ENCODE measurements at places on chromosomes 16 and 17. TPM values are rescaled to one million over a fixed set of nuclear protein-coding genes. Genes with fewer than 3 reads are reported as not detected.
A peak's percentile ranks its signal among the peaks of the same experiment; 100 is the strongest.

DNA sequence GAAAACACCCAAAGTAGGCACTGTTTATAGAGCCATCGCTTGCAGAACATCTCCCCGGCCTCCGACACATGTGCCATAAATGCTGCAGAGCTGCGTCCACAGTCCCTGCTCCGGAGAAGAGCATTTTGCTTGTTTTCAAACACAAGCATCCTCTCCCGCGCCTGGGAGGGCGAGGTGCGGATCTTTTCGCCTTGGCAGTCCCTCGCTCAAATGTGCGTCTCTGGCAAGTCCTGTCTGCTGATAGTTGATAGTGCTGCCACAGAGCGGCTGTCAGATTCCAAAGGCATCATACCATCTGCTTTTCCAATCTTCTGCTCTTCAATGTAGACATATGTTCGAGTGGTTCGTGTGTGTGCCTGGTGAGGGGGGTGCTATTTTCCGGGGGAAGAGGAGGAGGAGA is 603.7 kb downstream of the MAF start:
- H3K27me3 ChIP-seq: peaks cover 14% of the 10 kb centered on the region
- no peaks in the 10 kb centered on the region for H3K36me3 ChIP-seq
- no peak for DNase-seq
- no peak overlapping the region for H3K4me3 ChIP-seq
- no peak overlapping the region for H3K27ac ChIP-seq

DNA sequence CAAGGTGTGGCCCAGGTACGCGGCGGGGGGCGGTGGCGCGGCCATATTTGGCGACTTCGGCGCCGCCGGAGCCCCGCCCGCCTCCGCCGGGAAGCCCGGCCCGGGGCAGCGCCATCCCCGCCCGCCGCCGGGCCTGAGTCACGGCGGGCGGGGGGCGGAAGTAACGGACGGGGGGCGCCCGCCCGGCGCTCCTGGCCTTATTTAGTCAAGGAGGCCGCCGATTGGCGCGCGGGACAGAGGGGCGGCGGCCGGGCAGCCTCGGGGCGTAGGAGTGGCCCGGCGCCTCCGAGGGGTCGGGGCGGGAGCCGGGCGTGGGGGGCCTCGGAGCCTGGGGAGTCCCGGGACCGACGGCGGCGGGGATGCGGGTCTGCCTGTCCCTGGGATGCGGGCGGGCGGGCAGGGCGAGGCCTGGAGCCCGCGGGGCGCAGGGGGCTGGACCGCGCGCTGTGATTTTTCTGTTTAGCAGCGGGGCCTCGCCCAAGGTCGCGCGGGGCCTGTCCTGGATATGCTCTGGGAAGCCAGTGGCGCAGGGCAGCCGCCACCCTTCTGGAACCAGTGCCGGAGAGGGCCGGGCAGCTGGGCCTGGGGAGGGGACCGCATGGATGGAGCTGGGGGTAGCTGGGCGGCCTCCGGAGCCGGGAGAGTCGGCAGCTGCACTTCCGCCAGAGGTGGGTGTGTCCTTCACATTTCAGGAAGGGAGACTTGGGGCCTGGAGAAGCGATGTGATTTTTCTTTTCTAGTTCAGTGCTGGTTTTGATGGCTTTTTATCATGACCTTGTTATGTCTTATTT is 2.3 kb upstream of the ACTG1 start:
- peak overlapping the region; percentile 84 for H3K27ac ChIP-seq
- H3K27me3 ChIP-seq: no peaks in the 10 kb centered on the region
- H3K4me1 ChIP-seq: peaks cover 24% of the 10 kb centered on the region
- H3K4me3 ChIP-seq: peak overlapping the region; percentile 87
- peak; percentile 96 for DNase-seq
- H3K36me3 ChIP-seq: peaks cover 23% of the 10 kb centered on the region

- H3K4me3 ChIP-seq: no peak overlapping the region
- no peak overlapping the region for H3K27ac ChIP-seq
- no peak for DNase-seq
- H3K27me3 ChIP-seq: no peaks in the 10 kb centered on the region
Observed at GRCh38 chr17:59289981-59290301, 41.5 kb upstream of the YPEL2 start.

DNA sequence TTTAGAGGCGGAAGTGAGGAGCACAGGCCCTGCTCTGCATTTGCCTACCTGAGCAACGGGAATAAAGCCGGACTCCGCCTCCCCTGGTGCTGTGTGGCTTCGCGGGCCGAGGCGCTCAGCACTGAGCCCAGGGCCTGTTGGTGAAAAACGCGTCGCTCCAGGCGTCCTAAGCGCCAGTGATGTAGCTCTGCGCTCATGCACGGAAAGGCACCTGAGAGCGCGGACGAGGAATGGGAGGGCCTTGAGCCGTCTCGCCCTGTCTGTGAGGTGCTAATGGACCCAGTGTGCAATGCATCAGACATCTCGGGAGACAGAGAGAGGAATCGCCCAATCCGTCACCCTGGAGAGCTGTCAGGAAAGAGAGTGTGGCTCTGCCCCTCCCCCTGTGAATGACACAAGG is 17.2 kb upstream of the ATP2A3 start:
- peak; percentile 65 for DNase-seq
- no peaks in the 10 kb centered on the region for H3K27me3 ChIP-seq
- H3K27ac ChIP-seq: no peak overlapping the region
- peaks cover 18% of the 10 kb centered on the region for H3K4me1 ChIP-seq

GRCh38 chr17:28216528-28216927 is 102.5 kb upstream of the TMEM97 start:
- H3K4me1 ChIP-seq: no peaks in the 10 kb centered on the region
- H3K4me3 ChIP-seq: no peak overlapping the region
- peaks cover 2% of the 10 kb centered on the region for H3K36me3 ChIP-seq
- DNase-seq: no peak

C1QTNF1 gene
- total RNA-seq: 96.2 TPM

OXLD1 gene
- total RNA-seq: 26.5 TPM

- H3K36me3 ChIP-seq: no peaks in the 10 kb centered on the region
- peaks cover 24% of the 10 kb centered on the region for H3K4me1 ChIP-seq
- no peak for DNase-seq
- H3K27me3 ChIP-seq: no peaks in the 10 kb centered on the region
- no peak overlapping the region for H3K4me3 ChIP-seq
Observed at GRCh38 chr17:80800481-80801391, 190.9 kb upstream of the CHMP6 start.

DNA sequence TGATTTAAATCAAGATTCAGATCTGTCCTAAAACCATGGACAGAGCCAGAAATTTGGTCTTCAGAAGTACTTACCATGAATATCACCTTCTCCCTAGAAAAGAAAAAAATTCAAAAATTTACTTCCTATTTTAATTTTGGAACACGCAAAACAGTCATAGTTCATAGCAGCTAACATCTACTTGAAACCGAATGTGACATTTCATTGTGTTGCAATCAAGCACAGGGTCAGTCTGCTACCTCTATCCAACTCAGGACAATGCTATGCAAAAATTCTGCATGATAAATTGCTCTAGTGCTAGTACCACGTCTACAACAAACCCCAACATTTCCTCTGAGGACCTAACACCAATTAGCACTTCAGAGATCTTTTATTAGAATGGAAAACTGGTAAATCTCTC is 7.7 kb downstream of the JPT1 start:
- H3K36me3 ChIP-seq: peaks cover 31% of the 10 kb centered on the region
- DNase-seq: no peak
- H3K4me1 ChIP-seq: peaks cover 3% of the 10 kb centered on the region
- no peak overlapping the region for H3K4me3 ChIP-seq
- H3K27ac ChIP-seq: no peak overlapping the region

DNA sequence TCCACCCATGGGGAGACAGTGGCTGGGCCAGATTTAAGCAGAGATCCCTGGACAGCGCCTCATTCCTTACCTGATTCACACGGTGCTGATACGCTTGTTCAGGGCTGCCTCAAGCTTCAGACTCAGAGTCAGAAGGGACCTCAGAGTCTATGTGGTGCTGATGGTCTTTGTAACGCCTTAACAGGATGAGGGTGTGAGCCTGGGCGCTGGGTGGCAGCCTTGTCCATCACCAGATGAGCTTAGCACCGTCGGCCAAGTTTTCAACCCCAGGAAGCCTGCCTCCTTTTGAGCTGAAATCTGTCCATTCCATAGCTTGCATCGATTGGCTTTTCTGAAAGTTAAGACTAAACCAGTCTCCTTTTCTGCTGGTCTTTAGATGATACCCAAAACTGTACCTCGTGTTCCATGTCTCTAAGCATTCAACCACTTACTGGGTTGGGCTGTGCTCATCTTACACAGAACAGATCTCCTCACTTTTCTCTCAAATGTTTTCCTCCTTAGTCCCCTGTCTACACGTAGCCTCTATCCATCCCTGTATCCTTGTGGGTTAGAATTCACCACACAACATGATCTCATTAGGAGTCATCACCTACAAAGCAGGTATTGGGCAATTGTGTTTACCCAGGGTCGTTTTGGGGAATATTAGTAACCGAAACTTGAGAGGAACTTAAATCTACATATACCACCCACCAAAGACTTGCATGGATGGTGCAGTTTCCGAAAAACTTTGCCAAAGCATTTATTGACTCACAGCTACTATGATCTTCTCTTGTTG is 573.4 kb downstream of the CDH13 start:
- H3K4me3 ChIP-seq: no peak overlapping the region
- DNase-seq: no peak
- H3K4me1 ChIP-seq: no peaks in the 10 kb centered on the region
- no peaks in the 10 kb centered on the region for H3K36me3 ChIP-seq
- H3K27ac ChIP-seq: no peak overlapping the region

GRCh38 chr17:48333034-48333530 is 96.9 kb downstream of the SKAP1 start:
- H3K4me1 ChIP-seq: no peaks in the 10 kb centered on the region
- no peak for DNase-seq
- H3K36me3 ChIP-seq: no peaks in the 10 kb centered on the region
- peaks cover 63% of the 10 kb centered on the region for H3K27me3 ChIP-seq
- no peak overlapping the region for H3K27ac ChIP-seq

GRCh38 chr17:72258711-72259110 is 137.9 kb downstream of the SOX9 start:
- H3K4me1 ChIP-seq: no peaks in the 10 kb centered on the region
- no peak overlapping the region for H3K27ac ChIP-seq

SEZ6L2 gene
- 10.9 TPM for total RNA-seq

NKD1 gene
- 8.0 TPM for total RNA-seq

OR2C1 gene
- not detected for total RNA-seq

KIFC3 gene
- total RNA-seq: 74.4 TPM

CACNB1 gene
- total RNA-seq: 24.1 TPM

DNA sequence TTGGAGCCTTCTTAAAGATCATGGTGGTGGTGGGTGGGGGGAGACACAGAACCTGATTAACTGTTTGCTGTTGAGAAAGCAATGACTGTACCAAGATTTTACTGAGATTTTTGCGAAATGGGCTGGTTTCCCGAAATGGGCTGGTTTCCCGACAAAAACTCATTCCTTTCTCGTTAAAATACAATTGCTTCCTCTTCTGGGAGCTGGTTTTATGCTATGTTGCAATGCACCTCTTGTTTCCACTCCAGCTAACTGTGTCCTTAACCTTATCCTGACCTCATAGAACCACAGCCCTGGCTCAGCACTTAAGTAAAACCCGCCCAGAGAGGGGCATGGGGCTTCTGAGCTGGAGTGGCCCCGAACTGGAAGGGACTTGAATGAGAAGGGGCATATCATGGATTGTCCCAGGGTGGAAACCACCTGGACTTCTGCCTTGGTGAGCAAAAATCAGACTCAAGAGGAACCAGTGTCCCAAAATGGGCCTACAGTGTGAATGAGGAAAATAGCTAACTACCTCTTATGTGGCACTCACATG is 20.9 kb downstream of the FAM20A start:
- no peak overlapping the region for H3K27ac ChIP-seq
- DNase-seq: no peak
- no peaks in the 10 kb centered on the region for H3K4me1 ChIP-seq
- H3K36me3 ChIP-seq: no peaks in the 10 kb centered on the region
- no peak overlapping the region for H3K4me3 ChIP-seq

DNA sequence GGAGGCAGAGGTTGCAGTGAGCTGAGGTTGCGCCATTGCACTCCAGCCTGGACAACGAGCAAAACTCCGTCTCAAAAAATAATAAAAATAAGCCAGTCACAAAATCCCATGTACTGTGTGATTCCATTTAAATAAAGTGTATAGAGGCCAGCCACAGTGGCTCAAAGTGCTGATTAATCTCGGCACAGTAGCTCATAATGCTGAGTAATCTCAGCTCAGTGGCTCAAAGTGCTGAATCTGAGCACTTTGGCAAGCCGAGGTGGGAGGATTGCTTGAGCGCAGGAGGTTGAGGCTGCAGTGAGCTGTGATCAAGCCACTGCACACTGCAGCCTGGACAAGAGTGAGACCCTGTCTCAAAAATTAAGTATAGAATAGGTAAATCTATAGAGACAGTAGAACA is 4.9 kb downstream of the TMED6 start:
- no peaks in the 10 kb centered on the region for H3K4me1 ChIP-seq
- H3K4me3 ChIP-seq: no peak overlapping the region
- no peak for DNase-seq

- peaks cover 3% of the 10 kb centered on the region for H3K4me1 ChIP-seq
- no peak overlapping the region for H3K4me3 ChIP-seq
- no peak overlapping the region for H3K27ac ChIP-seq
Observed at GRCh38 chr17:43874293-43874692, 27.3 kb downstream of the CD300LG start.

DNA sequence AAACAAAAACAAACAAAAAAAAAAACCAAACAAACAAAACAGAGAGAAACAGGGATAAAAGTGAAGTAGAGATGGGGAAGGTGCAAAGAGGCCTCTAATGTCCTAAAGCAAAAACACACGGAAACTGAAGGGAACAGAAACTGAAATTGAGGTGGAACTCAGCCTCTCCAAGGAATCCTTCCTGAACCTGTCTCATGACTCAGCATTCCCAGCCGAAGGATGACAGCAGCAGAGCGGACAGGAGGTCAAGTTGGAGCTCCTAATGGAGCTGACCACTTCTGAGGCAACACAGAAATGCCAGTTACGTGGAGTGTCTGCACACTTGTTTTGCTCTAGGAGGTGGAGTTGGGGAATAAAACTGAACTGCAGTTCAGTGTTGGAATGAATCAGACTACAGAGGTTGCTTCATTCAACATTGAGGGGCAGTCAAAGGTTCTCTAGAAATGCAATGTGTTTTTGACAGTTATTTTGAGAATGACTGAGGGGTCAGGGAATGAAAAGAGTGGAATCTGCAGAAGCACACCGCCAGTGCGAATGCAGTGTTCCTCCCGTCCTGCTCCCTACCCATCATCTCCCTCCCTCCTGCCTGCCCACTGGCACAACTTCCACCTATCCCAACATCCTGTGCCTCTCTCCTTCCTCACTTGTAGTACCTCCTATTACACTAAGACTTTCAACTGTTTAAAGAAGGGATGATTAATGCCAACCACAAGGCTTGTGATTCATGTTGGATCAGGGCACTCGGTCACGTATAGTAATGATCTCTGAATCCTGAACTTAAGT is 6.3 kb downstream of the UBE2O start:
- H3K27me3 ChIP-seq: no peaks in the 10 kb centered on the region
- H3K4me1 ChIP-seq: peaks cover 83% of the 10 kb centered on the region
- no peak for DNase-seq

SLX1A gene
- total RNA-seq: 16.1 TPM

Data from chondrocyte (in vitro differentiated cells).